NCI-H1436 (cell line): ENCODE measurements at places on chromosomes 3 and 15.

- DNase-seq: no peak
Measured at GRCh38 chr3:51191768-51192167, 193.3 kb upstream of the MANF start.

DNA sequence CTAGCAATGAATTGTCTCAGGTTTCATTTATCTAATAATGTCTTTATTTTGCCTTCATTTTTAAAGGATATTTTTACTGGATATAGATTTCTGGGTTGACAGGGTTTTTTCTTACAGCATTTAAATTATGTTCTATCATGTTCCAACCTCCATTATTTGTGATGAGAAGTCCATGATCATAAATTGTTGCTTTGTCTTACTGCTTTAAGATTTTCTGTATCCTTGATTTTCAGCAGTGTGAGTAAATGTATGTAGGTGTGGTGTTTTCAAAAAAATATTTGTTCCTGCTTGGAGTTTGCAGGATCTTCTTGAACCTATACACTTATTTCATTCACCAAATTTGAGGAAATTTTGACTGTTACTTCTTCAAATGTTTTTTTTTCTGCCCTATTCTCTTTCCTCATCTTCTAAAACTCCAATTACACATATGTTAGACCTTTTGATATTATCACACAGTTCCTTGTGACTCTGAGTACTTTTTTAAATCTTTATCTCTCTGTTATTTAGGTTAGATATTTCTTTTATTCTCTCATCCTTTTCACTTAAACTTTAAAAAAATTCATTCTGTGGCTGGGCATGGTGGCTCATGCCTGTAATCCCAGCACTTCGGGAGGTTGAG, 43.7 kb upstream of the SELENOK start:
- no peak for DNase-seq

DNA sequence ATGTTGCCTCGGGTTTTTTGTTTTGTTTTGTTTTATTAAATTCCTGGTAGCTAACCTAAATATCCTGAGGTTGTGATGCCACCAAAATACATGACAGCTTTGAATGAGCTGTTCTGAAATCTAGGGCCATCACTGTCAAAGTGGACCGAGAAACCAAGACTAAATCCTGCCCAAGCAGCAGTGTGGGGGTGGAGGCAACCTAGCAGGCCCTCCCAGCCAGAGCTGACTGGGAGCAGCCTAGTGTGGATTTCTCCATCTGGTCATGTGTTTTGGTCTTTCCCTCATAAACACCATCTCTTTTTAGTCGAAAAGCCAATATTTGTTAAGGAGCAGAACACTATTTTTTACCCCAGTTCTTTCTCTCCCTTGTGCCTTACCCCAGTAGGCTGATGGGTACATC, 52.2 kb downstream of the LARS2 start:
- DNase-seq: no peak

DNA sequence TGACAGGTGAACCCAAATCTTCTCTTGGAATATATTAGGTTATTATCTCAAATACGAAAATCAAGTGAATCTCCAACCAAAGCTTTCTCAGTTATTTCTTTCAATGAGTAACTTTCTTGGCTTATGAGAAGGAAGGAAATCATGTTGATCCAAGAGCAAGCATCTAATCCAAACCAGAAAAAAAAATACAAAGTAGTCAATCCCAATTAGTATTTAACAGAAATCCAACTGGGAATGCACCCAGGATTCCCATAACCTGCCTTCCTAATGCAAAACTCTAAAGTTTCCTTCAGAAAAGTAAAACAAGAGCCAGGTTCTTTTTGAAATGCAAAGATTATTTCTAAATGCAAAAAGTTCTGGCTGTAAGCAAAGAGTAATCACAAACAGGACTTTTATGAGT, 289.3 kb downstream of the SHOX2 start:
- DNase-seq: no peak

DNA sequence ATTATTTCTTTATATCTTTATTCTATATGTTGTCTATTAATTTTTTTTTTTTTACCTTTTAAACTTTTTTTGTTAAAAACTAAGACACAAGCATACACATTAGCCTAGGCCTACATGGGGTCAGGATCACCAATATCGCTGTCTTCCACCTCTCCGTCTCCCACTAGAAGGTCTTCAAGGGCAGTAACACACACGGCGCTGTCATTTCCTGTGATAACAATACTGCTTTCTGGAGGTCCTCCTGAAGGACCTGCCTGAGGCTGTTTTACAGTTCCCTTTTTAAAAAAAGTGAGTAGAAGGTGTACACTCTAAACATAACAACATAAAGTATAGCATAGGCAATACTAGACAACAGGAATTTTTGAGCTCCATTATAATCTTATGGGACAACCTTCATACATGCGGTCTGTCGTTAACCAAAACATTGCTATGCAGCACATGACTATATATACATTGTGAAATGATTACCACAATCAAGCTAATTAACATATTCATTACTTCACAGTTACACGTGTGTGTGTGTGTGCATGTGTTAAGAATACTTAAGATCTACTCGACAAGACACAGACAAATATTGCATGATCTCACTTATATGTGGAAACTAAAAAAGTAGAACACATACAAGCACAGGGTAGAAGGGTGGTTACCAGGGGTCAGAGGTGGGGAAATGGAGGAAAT, 20.8 kb downstream of the RAB6B start:
- DNase-seq: no peak

DNA sequence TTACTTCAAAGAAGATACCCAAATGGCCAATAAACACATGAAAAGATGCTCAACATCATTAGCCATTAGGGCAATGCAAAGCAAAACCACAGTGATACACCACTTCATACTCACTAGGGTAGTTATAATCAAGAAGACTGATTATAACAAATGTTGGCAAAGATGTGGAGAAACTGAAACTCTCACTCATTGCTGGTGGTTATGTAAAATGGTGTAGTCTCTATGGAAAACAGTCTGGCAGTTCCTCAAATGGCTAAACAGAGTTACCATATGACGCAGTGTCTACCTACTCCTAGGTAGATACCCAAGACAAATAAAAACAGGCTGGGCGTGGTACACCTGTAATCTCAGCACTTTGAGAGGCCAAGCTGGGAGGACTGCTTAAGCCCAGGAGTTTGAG, 3.5 kb upstream of the ZFAND6 start:
- DNase-seq: no peak

DNA sequence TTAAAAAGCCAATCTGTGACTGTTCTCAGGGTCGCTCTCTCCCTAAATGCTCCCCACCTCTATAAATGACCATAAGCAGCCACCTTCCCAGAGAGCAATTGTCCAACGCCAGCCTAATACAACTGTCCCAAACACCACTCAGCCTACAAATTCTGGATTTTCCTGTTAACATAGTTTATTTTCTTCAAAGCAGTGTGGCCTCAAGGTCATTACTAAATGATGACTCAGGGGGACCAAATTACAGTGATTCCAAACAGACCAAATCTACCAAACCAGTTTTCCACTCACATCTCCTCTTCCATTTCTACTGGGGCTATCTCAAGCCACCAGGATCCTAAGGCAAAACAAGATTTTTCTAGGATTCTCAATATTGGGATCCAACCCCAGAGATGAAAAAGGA, 22.5 kb downstream of the HEXA start:
- DNase-seq: no peak

DNA sequence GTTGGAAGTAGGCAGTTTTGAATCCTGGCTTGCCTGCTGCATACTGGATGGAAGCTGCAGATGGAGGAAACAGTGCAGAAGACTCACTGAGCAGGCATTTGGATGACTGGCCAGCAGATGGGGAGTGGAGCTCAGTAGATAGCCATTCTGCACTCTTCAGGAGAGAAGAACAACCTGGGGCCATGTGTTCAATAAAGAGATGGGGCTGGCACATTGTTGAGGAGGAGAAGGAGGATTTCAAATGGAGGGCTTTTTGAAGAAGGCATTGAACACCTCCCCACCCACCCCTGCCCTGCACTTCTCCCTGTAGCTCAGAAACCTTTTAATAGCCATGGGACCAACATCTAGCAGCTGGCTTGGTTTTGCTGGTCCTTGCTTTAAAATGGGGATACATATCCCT, 109.8 kb downstream of the CACNA1D start:
- DNase-seq: no peak

DNA sequence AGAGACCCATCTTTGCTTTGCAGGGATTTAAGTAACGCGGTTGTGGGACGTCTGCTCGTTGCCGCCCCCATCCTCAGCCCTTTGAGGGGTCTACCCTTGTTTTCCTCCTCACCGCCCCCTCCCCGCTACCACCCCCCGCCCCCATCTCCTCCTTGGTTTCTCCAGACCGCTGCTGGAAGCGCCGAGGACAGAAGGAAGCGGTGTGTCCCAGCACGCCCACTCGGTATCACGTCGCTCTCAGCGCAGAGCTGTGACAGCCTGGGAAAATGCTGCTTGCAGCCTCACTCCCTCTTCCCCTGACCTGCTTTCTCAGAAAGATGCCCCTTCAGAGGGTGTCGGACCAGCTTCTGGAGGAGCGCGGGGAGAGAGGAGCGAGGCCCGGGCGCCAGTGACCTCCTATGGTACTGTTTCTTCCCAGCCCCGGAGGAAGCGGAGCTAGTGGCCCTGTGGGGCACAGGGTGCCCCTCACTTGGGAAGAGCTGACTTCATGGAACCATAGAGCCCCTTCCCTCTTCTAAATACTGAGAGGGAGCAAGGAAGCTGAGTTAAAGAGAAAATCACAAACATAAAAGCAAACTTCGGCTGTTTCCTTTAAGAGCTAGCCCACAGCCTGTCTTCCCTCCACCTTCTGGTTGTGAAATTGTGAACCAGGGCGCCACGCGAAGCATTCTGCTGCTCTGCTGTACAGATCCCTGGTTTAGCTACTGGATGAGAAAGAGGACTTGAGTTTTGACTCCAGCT, 698 bp downstream of the IL1RAP start:
- DNase-seq: no peak

GRCh38 chr15:34271493-34271892, 46.7 kb downstream of the EMC4 start:
- no peak for DNase-seq

DNA sequence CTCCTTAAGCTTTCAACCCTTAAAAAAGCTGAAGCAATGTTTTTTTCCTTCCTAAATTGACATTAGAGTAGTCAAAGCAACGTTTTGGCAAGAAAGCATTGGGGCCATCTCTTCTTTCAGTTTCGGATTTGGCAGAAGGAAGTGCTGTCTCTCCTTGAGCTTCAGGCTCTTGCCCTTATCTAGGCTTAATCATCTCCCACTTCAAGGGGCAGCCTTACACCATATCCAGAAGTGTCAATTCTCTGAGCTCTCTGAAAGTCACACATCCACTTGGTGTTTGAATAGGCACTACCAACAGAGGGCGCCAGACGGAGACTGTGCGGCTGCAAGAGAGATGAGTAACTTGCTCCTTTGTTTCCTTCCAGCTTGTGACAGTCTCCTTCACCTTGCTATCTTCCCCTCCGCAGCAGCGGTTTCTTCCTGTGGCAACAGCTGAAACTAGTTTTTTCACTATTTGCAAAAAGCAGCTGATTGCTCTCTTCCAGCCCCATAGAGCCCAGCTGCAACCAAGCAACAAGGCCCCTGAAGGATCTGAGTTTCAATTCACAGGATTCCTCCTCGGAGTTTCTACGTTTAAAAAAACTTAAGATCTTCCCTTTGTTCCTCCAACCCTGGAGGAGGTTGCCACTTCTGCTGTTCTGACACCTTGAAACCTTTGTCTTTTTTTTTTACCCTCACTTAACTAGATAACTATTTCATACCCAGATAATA, 147.0 kb upstream of the SLCO3A1 start:
- peak; percentile 59 for DNase-seq

DNA sequence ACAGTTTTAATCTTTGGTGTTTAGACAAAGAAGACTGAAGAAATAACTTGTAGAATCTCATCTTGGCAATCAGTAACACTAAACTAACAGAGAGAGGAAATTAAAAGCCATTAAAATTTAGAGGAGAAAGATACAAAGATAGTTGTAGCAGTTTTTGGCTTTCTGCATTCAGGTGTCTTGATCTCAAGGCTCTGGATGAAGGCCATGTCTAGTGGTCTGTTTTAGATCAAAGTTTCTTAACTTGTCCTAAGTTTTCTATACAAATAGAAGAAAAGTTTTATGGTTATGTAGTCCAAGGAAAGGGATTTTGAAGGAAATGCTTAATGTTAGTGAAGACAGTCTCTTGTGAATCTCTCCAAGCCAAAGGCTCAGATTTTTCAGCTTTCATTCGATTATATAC, 222.9 kb downstream of the BCHE start:
- DNase-seq: no peak

DNA sequence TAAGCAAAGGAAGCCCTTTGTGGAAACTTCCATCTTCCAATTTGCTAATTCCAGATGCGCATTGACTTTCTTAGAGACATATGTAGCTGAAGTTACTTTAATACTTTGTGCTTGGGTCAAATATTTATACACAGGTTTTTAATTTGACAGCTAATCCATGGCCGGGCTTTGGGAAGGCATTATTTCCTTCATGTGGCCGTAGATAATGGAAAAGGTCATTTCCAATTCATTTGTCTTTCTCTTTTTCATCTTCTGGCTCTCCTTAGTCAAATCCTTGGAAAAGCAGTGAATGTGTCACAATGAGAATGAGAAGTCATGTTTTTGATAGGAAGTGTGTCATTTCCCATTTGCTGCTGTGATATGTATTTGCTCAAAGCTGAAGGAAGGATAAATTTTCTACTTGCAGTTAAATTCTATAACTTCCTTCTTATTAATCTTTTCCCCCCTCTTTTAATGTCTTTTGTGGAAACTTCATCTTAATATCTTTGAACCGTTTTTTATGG, 323.3 kb downstream of the CLSTN2 start:
- DNase-seq: no peak

DNA sequence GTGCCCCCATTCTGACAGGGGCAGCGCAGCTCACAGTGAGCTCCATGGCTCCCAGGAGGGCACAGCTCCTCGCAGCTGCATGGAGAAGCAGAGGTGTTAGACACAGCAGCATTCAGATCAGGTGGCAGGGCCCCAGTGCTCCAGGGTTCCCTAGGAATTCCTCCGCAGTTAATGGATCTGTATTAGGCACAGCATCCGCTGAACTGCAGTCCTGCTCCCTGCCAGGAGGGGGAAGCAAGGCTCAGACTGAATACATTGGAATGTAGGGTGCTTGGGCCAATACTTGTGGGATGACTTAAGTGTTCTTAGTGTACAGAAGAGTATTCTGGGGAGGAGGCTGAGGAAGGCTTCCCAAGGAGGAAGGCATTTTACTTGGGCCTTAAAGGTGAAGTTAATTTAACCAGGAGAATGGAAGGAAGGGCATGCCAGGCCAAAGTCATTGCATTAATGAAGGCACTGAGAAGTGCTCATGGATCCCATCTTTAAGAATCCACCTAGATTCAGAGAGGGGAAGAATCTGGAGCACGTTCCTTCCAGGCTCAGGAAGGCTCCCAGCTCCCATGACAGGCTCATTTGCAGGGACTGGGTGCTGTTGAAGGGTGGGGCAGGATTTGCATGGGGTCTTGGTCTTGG, 111.6 kb downstream of the RAB11A start:
- DNase-seq: no peak

GRCh38 chr3:71011565-71012287, 571.8 kb downstream of the FOXP1 start:
- no peak for DNase-seq

DNA sequence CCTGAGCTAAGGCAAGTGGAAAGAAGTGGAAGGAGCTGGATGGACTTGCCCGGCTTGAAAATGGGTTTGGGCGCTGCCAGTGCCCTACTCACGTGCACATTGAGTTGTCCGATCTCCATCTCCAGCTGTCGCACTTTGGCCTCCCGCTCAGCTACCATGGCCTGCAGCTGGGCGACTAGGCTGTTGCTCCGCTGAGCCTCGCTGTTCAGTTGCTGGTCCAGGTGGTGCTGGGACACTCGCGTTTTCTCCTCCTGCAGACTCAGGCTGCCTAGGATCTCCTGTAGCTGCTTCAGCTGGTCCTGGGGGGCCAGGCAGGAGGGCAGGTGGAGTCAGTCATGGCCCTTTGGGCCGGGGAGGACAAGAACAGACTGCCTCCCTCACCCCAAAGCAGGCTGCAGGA, 33.0 kb upstream of the HHATL start:
- no peak for DNase-seq
